ENCODE measurements at places on chromosomes 16 and 17.

GRCh38 chr16:87304951-87305350 is 12.2 kb downstream of the C16orf95 start:
- no peak for DNase-seq

DNA sequence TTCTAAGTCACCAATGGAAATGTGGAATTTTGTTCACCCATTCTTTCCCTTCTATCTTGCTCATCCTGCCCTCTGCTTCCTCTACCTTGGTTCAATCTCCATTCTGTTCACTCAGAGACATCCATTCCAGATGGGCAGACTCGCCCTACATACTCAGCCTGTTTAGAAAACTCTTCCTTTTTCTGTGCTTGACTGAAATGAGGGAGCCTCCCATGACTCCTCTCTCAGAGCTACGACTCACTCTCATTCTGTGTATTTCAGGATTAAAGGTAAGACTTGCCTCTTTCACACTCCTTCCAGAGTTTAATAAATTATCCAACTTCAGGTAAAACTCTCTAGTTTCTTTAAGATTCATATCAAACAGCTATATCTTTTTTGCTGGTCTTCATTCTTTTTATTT is 182.8 kb downstream of the HS3ST3A1 start:
- DNase-seq: no peak

GRCh38 chr17:49571764-49572163 is 3.9 kb upstream of the NXPH3 start:
- DNase-seq: no peak

GRCh38 chr16:54285414-54286089 is 1.0 kb downstream of the IRX3 start:
- peak; percentile 23 for DNase-seq

DNA sequence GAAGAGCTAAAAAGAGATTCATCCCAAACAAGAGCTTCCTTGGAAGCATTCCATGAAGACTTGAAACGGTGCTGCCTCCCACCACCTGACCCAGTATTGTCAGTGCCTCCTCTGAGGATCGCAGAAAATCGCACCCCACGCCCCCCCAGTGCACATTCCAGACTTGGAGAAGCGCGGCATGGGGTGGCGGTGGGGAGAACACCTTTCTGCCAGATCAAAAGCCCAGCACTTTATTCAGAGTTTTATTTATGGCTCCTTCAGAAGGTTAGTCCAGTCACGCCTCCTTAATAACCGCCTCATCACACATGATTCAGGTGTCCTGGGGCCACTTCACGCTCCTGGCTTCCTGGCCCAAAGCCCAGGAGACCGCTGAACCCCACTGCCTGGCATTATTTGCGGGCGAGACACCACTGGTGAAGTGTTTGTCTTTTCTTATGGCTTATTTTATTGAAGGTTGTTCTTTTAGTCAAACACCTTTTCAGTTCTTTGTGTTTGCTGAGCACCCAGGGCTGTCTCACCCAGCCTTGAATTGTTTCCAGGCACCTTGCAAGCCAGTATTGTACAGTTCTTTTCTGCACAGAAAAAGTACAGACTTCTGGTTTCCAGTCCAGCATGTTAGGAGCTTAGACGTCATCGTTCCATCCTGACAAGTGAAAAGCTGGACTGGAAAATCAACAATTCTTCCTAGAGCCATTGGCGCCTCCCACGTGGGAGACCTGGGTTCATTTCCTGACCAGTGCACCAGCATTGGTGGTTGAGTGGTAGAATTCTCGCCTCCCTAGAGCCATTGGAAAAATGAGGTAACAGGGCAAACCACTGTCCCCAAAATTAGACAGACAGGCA is 79.6 kb upstream of the CACNG5 start:
- DNase-seq: no peak

DNA sequence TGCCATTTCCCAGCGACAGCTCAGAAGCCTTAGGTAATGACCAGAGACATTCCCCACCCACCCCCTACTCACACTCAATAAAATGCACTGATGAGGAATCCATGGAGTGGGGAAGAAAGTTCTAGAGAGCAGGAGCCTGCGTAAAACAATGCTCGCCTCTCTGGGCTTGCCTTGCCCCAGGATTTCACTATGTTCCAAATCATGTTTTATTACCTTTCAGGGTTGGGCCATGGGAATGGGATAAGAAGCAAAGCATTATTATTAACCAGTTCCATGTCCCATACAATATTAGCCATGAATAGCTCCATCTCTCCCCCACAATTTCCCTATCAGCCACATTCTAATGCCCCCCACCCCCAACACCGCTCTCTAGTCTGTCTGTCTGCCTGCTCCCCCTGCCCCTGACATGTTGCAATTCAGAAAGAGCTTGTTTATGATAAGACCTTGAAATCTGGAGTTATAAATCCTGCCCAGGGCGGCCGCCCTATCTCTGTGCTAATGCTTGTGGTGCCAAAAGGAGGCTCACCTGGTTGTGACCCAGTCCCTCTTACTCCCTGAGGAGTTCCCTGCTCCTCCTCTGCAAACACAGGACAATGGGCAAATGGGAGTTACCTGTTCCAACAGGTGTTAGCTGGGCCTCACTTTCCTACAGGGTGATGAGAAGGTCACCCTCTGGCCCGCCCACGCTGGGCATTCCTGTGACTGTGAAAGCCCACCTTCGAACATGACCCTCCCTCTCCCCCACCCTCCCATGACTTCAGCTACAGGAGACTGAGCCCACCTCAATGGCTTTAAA is 28.0 kb upstream of the DDX52 start:
- no peak for DNase-seq

GRCh38 chr17:7003745-7004144 is 7.9 kb downstream of the ALOX12 start:
- no peak for DNase-seq

GRCh38 chr16:14564861-14565687 is 65.0 kb downstream of the PARN start:
- no peak for DNase-seq

- no peak for DNase-seq
Measured at GRCh38 chr17:16415031-16415924, at the start of gene TRPV2. TRPV2 (plus strand) TSS chr17:16415571; CDS start chr17:16417669, 2,098 bp downstream.

DNA sequence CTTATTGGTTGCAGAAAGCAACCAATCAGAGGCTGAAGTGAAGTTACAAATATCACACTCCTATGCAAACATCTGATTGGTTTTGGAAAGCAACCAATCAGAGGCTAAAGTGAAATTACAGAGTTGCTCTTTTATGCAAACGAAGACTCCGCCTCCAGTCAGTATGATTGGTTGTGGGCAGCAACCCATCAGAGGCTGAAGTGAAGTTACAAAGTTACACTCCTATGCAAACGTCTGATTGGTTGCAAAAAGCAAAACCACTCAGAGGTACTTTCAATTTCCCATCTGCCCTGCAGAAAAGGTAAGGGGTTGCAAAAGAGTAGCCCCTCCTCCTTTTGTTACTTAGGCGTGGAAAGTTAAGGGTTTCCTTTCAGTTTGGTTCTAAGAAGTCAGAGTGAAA is 697.3 kb downstream of the MAF start:
- no peak for DNase-seq

- no peak for DNase-seq
Measured at GRCh38 chr17:78473951-78474613, 95.6 kb downstream of the PGS1 start.

DNA sequence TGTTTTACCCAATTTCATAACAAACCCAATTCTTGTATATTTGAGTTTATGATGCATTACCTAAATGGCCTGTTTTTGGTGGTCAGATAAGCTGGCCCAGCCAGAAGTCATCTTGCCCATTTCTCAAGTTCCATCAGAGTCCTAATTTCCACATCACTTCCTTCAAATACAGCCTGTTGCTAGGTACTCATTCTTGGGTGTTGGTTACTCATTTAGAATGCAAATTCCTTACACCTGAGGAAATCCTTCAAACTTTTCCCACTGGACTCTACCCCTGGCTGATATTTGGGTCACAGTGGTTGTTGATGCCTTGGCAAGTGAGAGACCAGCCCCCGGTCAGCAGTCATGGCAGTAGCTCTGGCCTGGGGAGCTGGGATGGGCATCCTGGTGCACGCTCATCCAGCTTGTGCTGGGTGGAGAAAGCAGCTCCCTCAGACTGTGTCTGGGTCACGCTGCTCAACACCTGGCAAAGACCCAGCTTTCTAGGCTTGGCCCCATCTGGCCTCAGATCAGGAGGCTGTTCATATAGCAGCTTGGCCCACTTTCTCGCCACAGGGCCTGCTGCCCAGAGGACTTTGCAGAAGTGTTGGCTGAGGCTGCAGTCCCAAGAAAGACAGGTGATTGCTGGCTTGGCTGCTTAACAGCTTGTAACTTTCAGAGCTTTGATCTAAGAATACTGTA is 25.8 kb downstream of the WSB1 start:
- no peak for DNase-seq

DNA sequence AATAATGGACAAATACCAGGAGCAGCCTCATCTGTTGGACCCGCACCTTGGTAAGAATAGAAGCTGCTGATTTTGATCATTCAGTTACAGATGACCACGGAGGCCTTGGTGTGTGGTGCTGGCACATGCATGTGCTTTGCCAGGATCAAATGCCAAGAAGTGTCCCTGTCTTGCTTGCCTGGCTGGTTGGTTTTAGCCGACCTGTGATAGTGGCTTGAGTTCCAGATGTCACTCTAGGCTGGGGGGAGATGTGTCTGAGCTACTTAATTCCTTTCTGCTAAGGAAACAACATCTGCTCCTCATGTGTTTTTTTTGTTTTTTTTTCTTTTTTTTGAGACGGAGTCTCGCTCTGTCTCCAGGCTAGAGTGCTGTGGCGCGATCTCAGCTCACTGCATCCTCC is 4.3 kb downstream of the TBCD start:
- DNase-seq: no peak

- DNase-seq: no peak
Measured at GRCh38 chr16:89736554-89736953, 15.2 kb downstream of the ZNF276 start.

GRCh38 chr17:21394265-21394664 is 18.1 kb downstream of the KCNJ12 start:
- DNase-seq: peak; percentile 50

DNA sequence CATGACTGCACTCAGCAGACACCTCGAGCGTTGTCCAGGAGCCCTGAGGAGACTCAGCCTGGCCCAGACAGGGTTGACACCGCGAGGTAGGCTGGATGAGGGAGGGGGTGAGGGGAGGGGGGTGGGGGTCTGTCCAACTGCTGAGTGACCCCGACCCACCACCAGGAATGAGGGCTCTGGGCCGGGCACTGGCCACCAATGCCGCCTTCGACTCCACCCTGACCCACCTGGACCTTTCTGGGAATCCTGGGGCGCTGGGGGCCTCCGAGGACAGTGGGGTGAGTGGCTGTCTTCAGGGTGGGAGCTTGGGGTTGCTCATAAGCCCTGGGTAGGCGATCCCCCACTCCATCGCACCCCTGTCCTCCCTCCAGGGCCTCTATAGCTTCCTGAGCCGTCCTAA is 2.7 kb downstream of the CARMIL2 start:
- DNase-seq: no peak

- no peak for DNase-seq
Measured at GRCh38 chr16:21274172-21274726, 3.8 kb downstream of the CRYM start.

DNA sequence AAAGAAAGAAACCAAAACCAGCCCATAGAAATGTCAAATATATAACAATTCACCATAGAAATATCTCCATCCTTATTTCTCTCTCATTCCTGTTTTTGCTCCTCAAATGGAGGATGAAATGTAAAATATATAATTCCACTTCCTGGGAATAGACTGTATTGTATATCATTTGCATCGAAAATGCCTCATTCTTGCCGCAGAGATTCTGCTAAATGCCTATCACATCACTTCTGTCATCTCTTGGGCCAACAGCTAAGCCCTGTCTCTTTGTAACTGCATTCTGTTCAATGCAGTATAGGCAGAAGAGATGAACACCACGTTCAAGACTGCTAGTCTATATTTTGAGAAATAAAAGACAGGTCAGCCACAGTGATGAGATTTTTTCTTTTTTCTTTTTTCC is 956.3 kb upstream of the SOX9 start:
- DNase-seq: no peak

- DNase-seq: no peak
Measured at GRCh38 chr17:42704837-42705494, 22.6 kb downstream of the CNTNAP1 start.

DNA sequence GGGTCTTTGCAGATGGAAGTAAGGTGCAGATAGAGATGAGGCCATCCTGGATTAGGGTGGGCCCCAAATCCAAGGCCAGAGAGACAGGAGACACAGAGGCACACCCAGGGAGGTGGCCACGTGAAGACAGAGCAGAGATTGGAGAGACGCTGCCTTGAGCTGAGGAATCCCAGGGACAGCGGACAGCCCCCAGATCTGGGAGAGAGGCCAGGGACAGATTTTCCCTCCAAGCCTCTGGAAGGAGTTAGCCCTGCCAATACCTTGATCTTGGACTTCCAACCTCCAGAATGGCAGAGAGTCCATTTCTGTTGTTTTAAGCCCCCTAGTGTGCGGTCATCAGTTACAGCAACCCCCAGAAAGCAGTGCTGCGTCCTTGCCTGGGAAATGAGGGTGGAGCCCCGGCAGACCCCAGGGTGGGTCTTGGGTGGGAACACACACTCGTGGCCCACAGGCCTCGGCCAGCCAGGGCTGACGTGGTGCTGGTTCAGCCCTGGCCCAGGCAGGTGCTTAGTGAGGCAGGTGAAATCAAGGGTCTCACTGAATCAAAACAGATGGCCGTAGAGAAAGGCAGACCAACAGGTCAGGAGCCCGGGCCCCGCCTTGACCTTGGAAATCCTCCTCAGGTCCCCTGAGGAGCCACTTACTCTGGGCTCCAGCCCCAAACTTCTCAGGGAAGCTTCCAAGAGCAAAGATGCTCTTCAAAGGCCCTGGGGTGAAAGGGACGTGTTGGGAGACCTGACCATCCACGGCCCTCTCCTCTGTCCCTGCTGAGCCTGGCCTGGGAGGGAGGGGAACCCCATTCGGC is 169.3 kb downstream of the RBFOX3 start:
- no peak for DNase-seq

DNA sequence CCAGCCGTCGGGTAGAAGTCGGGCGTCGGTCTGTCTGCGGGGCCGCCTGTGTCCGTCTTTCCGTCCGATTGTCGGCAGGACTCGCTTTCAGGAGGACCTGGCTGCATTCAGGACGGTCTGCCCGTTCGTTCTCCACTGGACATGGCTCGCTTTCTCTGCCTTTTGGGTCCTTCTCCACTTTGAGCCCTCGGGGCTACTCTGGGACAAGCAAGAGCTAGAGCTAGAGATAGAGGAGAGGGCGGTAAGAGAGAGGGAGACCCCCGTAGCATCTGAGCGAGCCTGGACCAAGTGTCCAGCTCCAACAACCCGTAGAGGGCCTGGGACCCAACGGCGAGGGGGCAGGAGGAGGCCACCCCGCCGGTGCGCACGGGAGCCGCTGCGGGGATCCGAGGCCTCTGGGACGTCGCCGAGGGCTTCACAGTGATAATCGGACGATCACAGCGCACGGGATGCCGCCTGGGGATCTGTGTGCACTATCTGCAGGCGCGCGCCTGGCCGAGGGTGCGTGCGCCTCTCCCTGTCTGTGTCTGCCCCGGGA is 4.5 kb downstream of the TBX4 start:
- no peak for DNase-seq

GRCh38 chr17:50487213-50488096 is 8.8 kb downstream of the RSAD1 start:
- DNase-seq: no peak
